ENCODE measurements at places on chromosomes 1 and 21. TPM values are rescaled to one million over a fixed set of nuclear protein-coding genes. Genes with fewer than 3 reads are reported as not detected.

Gene FCGR2B
- 12.7 TPM for total RNA-seq

Gene OR2L5
- not detected for total RNA-seq

Gene SPRR5
- total RNA-seq: not detected

DNA sequence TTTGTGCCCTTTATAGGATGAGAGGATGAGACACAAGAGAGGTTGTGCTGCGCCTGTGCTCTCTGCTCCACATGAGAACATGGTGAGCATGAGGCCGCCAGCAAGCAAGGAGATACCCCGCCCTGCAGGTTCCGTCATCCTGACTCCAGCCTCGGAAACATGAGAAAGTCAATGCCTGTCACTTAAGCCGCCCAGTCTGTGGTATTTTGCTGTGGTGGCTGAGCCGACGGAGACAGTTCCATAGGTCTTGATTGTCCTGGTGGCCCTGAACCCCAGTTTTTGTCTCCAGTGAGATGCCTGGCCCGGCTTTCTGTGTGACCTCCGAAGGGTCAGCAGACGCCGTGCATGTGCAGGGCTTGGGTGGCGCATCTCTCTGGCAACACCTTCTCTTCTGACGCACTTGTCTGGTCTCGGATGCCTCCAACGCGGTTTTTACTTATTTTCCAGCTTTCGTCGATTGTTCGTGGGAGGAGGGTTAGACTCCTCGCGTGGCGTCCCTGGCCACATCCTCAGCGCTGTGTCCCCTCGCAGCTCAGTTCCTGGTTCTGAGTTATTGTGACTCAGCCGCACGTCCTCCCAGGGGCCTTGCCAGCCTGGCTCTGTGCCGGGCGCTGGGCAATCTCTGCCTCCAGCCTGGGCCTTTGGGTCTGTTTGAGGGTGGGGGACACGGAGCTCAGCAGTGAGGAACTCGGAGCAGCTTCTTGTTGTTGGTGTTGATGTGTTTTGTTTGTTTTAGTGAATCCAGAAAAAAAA, 70.0 kb downstream of the FAAP20 start:
- no peak for DNase-seq

DNA sequence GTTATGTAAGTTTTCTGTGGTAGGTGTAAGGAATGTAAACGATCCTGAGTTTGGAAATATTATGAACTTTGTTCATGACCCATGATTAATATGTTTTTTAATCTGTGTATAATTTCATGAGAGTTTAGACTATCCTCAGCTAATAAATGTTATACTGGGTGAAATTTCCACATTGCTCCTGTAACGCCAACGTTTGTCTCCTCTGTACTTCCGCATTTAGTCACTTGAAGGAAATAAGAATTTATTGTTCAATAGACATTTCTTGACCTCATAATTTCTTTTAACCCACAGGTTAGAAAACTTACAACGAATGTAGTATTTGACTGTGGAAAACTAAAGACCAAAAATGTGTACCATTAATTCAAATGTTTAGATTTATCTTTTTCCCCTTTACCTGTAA, 876 bp downstream of the KCNJ15 start:
- no peak for DNase-seq

Data from transverse colon (tissue), 4 donors.